ENCODE measurements at places on chromosomes 13 and 19. TPM values are rescaled to one million over a fixed set of nuclear protein-coding genes. Genes with fewer than 3 reads are reported as not detected.

PLIN4 gene
- 53.2 TPM for total RNA-seq

DNA sequence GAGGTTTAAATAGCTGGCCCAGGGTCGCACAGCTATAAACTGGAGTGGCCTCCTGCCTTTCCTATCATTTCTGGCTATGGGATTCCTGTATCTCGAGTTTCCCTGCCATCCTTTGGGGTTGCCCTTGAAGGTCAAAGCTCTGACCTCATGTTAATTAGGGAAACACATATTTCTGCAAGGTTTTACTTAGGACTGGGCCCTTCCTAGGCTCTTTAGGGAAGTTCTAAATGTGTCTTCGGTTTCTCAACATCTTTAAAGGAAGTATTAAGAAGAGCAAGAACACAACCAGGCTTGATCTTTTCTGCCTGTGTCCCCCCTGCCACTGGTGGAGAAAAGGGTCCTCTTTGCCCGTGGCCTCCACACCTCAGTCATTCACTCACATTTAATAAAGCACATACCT, 10.8 kb downstream of the LCP1 start:
- no peak for DNase-seq

DNA sequence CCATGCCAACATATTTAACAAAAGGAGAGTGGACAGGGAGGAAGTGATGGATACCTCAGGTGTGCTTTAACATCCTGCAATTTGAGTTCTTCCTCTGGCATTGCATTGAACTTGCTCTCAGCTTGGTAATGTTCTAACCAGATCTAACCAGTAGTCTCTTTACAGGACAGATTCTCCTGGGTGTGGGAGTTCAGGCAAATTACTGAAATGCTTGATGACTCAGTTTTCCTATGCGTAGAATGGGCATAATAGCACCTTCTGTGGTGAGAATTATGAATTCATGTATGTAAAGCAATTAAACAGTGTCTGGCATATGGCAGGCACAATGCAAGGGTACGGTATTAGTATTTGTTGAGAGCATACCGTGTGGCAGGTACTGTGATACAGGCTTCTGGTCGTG, 3.6 kb downstream of the AKAP11 start:
- DNase-seq: no peak

DNA sequence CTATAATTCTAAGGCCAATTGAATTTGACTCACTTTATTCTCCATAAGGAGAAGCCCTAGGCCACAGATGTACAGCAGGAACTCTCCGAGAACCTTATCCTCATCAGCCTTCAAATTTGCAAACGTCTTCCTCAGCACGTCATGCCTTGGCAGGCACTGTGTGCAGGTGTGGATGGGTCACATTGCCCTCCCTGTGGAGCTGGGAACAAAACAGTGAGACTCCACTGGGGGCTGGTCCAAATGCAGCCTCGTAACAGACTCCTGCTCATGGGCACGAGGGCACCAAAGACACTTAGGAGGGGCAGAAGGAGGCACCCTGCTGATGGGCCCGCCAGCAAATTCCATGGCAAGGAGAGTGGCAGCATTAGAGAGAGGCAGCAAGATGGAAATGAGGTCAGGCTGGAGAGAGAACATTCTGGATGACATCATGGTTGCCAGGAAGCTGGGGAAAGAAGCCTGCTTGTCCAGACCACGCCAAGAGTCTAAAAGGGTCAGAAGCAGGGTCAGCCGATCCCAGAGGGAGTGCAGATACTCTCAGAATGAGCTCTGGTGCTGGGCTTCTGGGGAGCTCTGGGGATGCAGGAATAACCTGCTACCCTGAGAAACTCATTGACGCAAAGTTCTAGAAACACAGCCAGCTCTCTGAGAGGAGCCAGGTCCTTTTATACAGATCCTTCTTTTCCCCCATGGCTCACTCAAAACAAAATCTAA, 242.2 kb downstream of the B3GLCT start:
- DNase-seq: no peak

ZNF222 gene
- total RNA-seq: 2.1 TPM

DNA sequence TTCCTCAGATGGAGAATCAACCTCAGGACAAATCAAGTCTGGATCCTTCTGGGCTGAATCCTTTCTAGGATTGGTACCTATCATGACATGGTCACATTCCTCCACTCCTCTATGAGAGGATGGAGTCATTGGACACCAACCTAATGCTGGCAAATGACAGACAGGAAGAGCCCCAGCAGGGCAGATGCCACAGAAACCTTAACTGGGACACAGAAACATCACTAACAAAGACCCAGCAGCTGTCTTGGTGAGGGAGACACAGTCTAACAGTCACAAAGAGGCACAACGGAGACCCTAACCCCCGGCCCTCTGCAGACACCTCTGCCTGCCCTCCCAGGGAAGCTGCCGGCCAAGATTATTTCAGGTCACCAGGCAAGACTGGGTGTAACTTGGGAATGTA, 2.1 kb downstream of the ANKRD27 start:
- DNase-seq: no peak

GRCh38 chr13:35917942-35918645, 213.1 kb downstream of the DCLK1 start:
- DNase-seq: no peak

GRCh38 chr13:72144636-72145035, 277.6 kb upstream of the DACH1 start:
- DNase-seq: no peak

BRD4 gene
- 22.7 TPM for total RNA-seq

GRCh38 chr13:33174931-33175330, 110.6 kb downstream of the STARD13 start:
- no peak for DNase-seq

- DNase-seq: no peak
These were observed at the start of gene SERTM1 for GRCh38 chr13:36673838-36674326. Gene SERTM1, plus strand, starts transcription at chr13:36674020. Its CDS starts 21,059 bp downstream, at chr13:36695079.

LILRA1 gene
- total RNA-seq: 0.71 TPM

DNA sequence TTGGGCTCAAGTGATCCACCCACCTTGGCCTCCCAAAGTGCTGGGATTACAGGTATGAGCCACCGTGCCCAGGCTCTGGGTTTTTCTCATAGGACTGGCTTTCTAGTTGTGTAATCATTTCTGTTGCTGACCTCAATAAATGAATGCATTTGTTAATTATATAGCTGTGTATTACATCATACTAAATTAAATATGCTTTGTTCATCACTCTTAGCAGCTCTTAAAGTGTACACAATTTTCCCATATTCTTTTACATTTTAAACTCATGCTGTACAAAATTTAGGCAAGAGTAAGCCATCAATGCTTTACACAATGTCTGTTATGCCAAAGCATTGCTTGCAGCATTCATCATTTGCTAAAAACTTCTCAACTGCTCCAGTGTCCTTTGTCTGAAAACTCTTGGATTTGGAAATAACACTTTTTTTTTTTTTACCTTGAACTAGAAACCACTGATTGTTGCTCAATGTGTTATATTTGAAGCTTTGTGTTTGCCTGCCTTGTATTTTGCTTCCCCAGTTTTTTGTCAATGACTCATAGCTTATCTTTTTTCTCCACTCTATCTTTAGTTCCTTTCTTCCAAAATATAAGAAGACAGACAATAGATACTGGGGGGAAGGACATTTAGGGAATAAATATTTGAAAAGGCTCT, 31.4 kb downstream of the CCDC122 start:
- DNase-seq: no peak

DNA sequence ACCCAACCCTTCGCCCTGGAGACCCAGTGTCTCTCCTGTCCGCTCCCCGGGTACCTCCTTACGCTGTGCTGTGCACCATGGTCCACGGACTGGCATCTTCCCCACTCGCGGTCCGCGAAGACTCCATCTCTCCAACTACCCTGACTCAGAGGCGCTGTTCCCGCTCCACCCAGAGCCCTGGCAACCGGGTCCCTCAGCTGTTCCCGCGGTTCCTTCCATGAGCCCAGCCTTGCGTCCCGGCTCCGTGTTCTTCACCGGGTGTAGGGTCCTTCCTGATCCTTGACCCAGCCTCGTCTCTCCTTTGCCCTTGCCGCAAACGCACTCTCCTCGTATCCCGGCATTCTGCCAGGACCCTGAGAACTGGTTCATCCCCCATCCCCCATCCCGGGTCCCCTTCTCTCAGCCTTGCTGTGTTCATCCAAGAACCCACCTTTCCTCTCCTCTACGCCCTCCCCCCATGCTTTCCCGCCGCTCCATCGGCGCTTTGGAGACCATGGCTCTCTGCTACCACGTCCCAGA, 664 bp downstream of the ICAM5 start:
- no peak for DNase-seq

TLE2 gene
- total RNA-seq: 66.5 TPM

DNA sequence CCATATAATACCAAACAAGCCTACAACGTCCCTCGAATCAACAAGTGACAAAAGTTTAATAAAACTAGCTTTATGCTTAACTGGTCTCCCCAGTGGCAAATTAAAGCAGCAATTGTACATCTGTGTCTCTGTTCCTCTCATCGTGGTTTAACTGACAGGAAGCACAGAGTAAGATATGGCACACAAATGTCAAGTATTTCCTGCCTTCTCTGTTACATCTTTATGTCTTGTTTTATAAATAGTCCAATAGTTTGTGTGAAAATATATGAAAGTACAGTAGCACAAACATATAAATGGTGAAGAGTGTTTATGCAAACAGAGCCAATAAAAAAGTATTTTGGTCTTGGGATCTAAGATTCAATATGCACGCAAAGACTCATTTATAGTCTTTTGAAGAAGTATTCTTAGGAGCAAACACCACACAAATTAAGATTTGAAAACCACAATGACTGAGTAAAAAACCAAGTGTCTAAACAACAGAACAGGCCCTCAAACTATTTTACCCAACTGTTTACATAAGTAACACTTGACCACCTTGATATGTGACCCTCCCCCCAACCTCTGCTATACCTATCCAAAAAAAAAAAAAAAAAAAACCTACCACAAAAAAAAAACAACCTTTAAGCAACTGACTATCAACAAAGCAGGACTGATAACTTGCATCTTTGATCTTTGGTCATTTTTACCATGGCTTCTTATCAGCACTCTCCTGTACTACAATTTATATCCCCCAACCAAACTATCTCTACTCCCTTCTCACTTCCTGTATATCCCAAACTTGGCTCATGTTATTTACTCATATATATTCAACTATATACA, 14.0 kb downstream of the ELF1 start:
- no peak for DNase-seq

EDDM13 gene
- total RNA-seq: not detected

DNA sequence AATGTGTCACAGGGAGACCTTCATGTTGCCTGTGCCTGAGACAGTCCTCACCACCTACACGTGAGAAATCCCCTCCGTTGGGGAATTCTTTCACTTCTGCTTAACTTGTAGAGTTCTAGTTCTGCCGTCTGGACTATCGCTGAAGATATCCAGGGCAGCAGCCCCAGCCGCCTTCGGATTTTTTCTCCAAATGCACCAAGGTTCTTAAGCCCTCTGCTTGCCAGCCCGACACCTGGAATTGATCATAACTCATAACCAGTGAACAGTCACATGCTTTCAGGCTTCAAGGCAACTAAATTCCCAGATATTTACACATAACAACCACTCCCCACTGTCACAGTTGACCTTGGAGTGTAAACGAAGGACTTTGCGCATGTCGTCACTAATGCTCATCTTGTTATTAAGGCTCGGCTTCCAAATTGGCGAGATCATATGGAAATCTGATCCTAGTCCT, 114.4 kb downstream of the RAB20 start:
- DNase-seq: no peak

DNA sequence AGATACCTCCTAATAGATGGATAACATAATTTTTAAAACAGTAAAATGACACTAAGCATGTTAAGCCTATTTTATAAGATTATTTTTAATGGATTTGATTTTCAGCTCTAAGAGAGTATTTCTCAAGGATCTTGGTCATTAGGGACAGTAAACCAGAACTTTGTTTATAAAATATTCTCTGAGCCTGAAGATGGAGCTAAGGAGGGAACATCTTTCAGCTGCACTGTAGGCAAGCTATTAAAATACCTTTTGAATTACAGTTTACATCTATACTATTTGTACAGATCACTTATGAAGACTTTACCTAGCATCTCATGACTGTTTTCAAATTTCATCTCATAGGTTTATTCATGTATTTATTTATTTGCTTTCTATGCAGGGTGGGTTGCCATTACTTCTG, 345.3 kb downstream of the MYO16 start:
- DNase-seq: no peak

GRCh38 chr19:18085702-18086457, 854 bp downstream of the IL12RB1 start:
- DNase-seq: no peak

- no peak for DNase-seq
These were observed 15.0 kb downstream of the GNA15 start for GRCh38 chr19:3150739-3151329.

DNA sequence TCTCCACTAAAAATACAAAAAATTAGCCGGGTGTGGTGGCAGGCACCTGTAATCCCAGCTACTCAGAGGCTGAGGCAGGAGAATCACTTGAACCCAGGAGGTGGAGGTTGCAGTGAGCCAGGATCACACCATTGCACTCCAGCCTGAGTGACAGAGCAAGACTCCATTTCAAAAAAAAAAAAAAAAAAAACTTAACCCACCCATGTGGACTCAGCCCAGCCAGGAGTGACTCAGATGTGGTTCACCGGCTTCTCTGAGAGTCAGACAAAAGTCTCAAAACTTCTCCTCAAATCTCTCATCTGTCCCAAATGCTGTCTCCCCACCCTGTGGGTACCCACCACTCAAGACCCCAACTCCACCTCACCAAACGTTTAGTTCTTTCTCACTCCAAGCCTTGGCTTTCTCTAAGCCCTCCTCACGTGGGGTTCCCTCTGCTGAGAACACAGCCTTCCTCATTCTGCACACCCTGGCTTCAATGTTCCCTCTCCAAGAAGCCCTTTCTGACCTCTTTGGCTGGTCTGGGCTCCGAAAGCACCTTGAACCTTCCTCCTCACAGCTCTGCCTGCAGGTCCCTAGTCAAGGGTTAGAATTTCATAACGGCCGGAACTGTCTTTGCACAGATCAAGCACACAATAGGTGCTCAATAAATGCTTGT, 11.1 kb upstream of the RAB3A start:
- DNase-seq: no peak

- DNase-seq: no peak
These were observed 42.4 kb upstream of the WDFY2 start for GRCh38 chr13:51541809-51542258.

NKPD1 gene
- total RNA-seq: not detected

DNA sequence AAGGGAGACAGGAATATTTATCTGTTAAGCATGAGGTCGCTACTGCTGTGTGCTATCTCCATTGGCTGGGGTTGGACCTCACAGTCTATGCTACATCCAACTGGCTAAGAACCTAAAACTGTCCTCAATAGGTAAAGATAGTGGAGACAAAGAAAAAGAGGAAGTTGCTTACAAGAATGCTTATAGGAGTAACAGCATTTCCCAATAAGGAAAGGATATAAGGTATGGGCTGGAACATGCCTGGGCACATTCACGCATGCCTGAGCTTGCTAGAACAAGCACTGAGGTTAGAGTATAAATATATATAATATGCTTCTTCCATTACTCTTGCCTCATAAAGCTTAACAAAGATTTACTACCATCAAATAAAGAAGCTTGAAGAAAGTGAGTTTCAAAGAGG, 47.9 kb upstream of the CEACAM21 start:
- DNase-seq: no peak
